Activated CD4-positive, alpha-beta T cell treated with anti-CD3 and anti-CD28 coated beads, Interleukin-2, amount 50 U/mL, for 1 hour (primary cell): ENCODE measurements at places on chromosomes 12 and 14.

- DNase-seq = no peak
Measured at GRCh38 chr12:67890726-67891258, 98.5 kb upstream of the IFNG-AS1 start.

DNA sequence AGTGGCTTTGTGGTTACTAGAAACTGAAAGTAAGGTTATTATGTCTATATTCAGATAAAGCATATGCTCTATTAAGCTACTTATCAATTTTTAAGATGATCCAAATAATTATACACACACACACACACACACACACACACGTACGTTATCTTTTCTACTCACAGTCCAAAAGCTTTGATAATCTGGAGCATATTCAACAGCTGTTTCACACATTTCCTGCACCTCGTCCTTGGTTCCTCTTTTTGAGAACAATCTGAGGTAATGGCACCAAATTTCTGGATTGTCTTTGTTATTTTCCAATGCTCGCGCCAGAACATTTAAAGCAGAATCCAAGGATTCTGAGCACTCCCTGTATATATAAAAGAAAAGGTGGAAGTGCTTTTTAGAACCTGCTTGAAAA lies 37.5 kb downstream of the ZFC3H1 start:
- no peak for DNase-seq

DNA sequence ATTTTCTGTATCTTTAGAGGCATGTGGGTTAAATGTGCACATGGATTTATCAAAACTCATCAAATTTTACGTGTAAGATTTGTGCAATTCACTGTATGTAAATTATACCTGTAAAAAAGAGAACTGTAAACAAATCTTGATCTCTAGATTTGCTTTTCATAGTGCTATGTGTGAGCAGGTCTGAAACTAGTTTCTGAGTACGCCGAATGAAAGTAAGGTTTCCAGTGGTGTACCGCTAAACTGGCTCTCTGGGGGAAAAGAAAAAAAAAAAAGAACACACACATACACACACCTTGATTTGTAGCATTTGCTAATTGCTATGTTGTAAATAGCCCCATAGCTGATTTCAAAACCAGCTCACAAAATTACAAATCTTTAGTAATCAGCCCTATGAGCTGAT lies 8.6 kb upstream of the SLC41A2 start:
- no peak for DNase-seq

DNA sequence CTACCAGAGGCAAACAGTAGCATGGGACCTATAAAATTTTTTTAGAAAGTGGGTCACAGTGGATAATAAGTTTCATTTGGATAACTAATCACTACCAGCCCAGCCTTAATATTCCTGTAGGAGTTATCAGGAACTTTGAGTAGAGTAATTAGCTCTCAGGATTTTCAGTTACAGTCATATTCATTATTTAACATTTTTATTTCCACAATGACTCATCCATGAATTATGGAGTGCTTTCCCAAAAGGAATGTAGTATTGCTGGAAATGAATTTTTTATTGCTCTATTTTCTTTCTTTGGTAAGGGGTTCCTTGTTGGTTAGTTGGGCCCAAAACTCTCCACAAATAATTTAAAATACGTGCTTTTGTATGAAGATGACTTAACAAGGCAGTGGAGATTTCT lies 53.7 kb downstream of the ERC1 start:
- DNase-seq = no peak

- no peak for DNase-seq
Measured at GRCh38 chr12:20006871-20007730, 361.2 kb upstream of the PDE3A start.

GRCh38 chr14:84403585-84403984 lies 1126.4 kb upstream of the FLRT2 start:
- DNase-seq = no peak

GRCh38 chr14:91062600-91062999 lies 2.2 kb upstream of the RPS6KA5 start:
- no peak for DNase-seq

GRCh38 chr14:65387628-65388027 lies 24.9 kb upstream of the FUT8 start:
- no peak for DNase-seq

DNA sequence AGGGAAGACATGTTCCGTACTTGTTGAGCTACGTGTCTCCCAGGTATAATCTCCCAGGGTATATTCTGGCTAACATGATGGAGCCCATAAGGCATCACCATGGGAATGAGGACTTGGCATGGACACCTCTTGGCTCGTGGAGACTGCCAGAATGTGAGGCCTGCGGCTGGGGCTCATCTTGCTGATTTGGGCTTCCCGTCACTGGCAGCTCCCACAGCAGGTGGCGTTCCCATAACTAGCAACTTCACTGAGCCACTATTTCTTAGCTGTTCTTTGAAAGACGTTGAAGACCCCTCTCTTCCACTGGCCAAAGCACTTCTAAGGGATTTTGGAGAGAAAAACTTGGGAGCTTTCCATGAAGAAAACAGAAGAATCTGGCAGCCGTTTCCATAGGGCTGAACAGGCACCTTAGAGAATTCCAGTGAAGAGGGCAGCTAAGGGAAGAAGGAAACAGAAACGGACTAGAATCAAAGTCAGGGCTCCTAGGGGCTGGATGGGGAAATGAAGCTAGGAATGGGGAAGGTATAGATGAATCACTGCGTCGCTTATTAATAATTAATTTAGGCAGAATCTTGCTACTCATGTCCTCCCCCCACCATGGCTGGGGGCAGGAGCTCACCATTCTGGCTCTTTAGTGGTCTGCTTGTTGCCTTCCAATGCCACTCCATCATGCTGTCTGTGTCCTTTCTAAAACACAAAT lies 39.7 kb upstream of the FOS start:
- no peak for DNase-seq
